Left colon (tissue), 2 donors: ENCODE measurements at places on chromosomes 7 and 10. TPM values are rescaled to one million over a fixed set of nuclear protein-coding genes. Genes with fewer than 3 reads are reported as not detected.

Gene GPR85
- not detected for total RNA-seq

Gene DHX32
- total RNA-seq: 78.9 TPM

Gene SLC29A3
- total RNA-seq: 4.1 TPM

Gene LRRD1
- total RNA-seq: 0.18 TPM

Gene FXYD4
- not detected for total RNA-seq

Gene PMPCB
- 63.6 TPM for total RNA-seq

Gene POLR2J2
- 11.9 TPM for total RNA-seq

Gene SLC35G1
- 18.8 TPM for total RNA-seq

Gene TBX20
- 0.15 TPM for total RNA-seq

Gene ESYT2
- total RNA-seq: 68.8 TPM

Gene LIPK
- not detected for total RNA-seq

Gene SEC31B
- 15.3 TPM for total RNA-seq

Gene TMEM196
- total RNA-seq: not detected

Gene SORCS1
- 1.1 TPM for total RNA-seq

Gene NPSR1
- total RNA-seq: 1.2 TPM

Gene NRF1
- 13.6 TPM for total RNA-seq

Gene CTAGE4
- total RNA-seq: 15.2 TPM

Gene TCERG1L
- not detected for total RNA-seq

Gene NACAD
- 1.5 TPM for total RNA-seq

Gene COX19
- 13.5 TPM for total RNA-seq

Gene ASIC3
- 1.4 TPM for total RNA-seq

Gene ARHGEF5
- total RNA-seq: 73.8 TPM

Gene PRLHR
- not detected for total RNA-seq

Gene ANKRD2
- not detected for total RNA-seq

Gene SFRP5
- 0.82 TPM for total RNA-seq

Gene CCL24
- total RNA-seq: 7.4 TPM

Gene KEL
- total RNA-seq: 0.85 TPM

Gene PRSS2
- not detected for total RNA-seq

Gene VPS37D
- 0.70 TPM for total RNA-seq

Gene NEUROG3
- total RNA-seq: 2.4 TPM

Gene FAM237B
- not detected for total RNA-seq

Gene NCAPG2
- 6.6 TPM for total RNA-seq

Gene SCD
- 90.1 TPM for total RNA-seq

Gene DYDC2
- not detected for total RNA-seq

Gene VAX1
- not detected for total RNA-seq

Gene UCN3
- total RNA-seq: 6.1 TPM
